ENCODE measurements at places on chromosomes 3 and 15.

DNA sequence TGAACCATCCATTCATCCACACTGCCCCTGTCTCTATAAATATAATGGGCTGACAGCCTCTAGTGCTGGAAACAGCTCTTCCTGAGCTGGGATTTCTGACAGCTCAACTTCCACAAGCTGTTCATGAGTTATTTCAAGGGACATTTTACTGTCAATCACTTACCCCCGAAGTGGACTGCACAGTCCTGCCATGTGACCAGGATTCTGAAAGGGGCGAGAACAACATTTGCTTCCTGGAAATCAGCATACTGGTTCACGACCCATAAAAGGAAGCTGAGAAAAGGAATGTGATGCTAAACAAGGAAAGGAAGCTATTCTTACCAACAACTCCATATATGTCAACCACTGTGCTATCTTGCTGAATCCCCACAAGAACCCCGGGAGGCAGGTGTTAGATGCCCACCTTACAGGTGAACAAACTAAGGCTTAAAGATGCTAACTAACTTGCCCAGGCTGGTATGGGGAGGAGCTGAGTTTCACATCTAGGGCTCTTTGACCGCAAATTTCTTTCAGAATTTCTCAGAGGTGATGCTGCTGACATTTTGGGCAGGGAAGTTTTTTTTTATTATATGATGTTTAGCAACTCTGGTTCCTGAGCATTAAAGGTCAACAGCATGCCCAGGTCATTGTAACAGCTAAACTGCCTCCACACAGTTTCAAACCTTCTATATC, 16.5 kb upstream of the REC114 start:
- DNase-seq = no peak

- no peak for DNase-seq
These were observed 30.2 kb downstream of the MUC20 start for GRCh38 chr3:195750797-195751520.

- no peak for DNase-seq
These were observed 291.0 kb upstream of the CHRM5 start for GRCh38 chr15:33677238-33677830.

DNA sequence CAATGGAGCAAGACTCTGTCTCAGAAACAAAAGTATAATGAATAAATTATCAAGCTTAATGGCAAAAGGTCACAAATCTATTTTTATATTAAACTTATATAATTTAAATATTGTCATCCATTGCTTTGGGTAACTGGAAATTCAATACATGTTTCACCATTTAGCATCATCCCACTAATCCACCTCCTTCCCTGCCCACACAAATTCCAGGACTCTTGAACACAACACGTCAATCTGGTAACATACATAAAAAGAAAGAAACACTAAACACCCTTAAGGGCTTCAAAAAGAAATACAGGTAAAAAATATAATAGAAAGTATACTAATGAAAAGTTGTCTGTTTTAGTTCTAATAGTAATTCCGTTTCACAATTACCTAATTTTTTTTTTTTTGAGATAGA, 149.4 kb downstream of the STAG1 start:
- no peak for DNase-seq

GRCh38 chr3:94258851-94259250, 196.0 kb downstream of the NSUN3 start:
- no peak for DNase-seq

- DNase-seq = no peak
These were observed 24.3 kb upstream of the CLDN1 start for GRCh38 chr3:190346541-190346940.

GRCh38 chr3:196617256-196617655, 22.2 kb upstream of the NRROS start:
- DNase-seq = no peak

Measured in GM12878 (cell line).